NCI-H748 treated with DMSO at 0.1 percent for 48 hours (cell line): ENCODE measurements at places on chromosomes 3 and 15.

- no peak for DNase-seq
These were observed 729.6 kb downstream of the NLGN1 start for GRCh38 chr3:174126990-174127758.

DNA sequence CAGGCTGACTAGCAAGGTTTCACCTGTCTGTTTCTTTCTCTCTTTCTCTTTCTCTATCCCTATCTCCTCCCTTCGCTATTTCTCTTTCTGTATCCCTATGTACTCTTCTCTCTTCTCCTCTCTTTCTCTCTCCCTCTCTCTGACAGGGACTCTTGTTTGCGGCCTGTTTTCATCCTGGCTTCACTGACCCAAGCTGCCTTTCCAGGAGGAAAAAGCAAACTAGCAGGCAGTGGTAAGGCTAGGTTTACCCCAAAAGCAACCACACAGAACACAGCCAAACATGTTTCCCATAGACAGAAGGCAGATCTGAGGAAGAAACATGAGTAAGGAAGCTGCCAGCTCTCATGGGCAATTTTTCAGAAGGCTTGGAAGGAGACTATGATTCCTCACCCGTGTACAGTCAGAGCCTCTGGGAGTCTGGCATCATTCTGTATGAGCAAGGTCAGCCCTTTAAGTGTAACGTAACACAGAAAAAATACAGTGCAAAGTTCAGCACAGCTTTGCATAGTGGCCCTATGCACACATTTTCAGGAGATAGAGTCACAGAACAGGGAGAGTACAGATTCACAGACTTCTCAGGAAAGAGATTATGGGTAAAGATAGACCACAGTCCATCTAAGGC, 61.0 kb downstream of the OCA2 start:
- DNase-seq: no peak

DNA sequence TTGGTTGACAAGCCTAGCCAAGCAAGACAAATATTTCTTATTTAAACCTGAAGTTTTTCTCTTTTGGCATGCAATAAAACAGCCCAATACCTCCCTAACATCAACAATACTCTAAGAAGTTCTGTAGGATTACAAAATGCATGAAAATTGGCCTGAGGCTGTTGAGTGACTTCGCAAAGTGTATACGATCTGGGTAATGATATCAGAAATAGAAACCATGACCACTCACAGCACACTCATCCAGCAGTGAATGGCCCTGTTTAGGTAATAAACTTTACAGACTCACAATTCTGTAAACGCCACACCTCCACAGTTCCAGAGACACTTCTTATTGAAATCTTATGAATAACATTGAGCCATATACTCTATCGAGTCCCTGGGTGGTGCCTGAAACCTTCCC, 83.0 kb upstream of the NAALADL2 start:
- DNase-seq: no peak

GRCh38 chr3:110383356-110383755, 688.3 kb upstream of the NECTIN3 start:
- DNase-seq: no peak

DNA sequence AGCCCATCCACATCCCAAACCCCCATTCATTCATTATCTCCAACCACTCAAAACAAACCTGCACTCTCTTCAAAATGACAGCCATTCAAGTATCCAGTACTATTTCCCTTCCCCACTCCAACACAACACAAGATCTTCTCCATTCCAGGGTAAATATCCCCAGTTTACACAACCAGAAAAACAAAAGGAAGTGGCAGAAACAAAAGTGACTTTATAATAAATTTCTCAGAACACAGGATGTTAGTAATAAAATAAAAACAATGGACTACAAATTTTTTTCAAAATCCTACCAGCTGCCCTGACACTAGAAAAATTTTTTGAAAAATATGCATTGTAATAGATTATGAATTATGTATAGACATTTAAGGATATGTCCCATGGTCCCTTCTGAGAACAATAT, 14.2 kb downstream of the CPA3 start:
- no peak for DNase-seq

DNA sequence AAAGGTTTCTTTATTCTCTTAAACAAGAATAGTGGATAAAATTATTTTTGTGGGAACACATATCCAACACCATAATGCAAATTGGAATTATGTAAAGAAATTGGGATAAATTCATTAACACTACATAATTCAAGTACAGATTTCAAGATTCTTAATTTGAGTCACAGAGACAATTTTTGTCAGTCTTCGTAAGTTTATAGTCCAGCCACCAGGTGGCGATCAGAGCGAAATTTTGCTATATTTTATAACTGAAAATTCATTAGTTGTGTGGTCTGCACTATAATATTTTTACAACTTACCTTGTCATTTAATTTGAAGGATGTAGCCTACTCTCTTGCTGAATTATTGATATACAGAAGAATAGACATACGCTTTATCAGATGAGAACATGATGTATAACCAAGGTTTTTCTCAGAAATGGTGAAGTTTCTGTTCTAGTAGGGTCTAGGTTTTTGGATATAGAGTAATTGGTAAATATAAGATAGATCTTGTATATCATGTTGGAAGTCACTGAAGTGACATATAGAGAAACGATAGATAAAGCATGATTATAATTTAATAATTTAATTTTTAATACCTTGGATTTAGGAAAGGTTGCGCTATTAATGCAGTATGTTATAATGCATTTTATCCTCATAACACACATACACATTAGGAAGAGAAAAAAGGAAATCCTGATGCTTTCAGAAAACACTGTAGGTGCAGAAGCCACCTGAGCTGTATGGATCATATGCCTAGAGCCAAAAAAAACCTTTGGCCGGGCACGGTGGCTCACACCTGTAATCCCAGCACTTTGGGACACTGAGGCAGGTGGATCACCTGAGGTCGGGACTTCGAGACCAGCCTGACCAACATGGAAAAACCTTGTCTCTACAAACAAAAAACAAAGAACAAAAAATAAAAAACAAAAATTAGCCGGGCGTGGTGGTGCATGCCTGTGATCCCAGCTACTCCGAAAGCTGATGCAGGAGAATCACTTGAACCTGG, 31.7 kb downstream of the PLSCR4 start:
- no peak for DNase-seq

GRCh38 chr3:136753326-136753939, 1.3 kb upstream of the STAG1 start:
- no peak for DNase-seq

GRCh38 chr15:89900849-89901248, 7.1 kb upstream of the AP3S2 start:
- no peak for DNase-seq

DNA sequence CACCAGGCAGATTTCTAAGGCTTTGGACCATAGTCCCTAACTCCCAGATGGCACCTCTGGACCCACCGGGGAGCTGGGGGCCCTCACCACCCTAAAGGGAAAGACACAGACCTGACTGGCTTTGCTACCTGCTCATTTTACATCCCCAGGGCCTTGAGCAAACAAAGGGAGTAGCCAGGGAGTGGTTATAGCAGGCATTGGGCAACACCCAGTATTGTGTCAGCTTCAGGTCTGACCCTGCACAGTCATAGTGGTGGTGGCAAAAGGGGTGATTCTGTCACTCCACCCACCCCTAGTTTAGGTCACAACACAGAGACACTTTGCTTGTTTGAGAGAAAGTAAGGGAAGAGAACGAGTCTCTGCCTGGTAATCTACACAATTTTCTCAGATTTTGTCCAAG, 352.5 kb downstream of the DIPK2A start:
- DNase-seq: peak; percentile 4

- no peak for DNase-seq
These were observed 51.4 kb downstream of the SH3BP5 start for GRCh38 chr3:15280853-15281532.

DNA sequence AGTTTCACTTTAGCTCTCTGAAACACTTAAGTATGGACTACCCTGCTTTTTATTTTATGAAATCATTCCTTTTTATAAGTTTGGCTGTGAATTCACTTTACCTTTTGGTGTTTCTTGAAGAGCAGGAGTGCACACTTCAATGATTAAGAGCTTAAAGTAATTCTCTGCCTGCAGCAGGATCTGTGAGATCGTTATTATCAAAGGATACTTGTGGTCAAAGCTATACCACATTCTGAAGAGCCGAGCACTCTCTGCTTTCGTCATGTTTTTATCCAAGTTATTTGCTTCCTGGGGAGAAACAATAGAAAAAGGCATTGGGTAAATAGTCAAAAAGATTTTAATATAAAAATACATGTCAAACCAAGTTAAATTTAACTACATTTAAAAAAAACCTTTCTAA, 243.7 kb downstream of the CHST2 start:
- DNase-seq: no peak

- no peak for DNase-seq
These were observed 58.7 kb downstream of the WNT7A start for GRCh38 chr3:13821126-13821525.

DNA sequence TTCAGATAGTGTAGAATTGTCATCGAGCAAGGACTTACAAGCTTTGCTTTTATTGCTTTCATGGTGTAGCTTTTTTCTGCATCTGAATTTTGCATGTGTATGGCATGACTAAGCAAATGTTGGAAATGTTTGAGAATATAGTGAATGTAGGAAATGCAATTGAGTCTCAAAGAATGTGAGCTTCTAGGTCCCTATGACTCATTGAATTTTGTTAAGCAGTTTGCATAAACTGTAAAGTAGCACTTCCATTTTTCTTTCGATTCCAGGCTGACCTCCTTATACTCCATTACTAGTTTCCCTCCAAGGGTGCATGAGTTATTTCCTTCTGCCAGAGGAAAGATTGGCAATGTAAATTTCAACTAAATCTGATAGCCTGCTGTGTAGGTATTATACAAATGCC, 619.2 kb downstream of the DIPK2A start:
- DNase-seq: no peak

GRCh38 chr3:71902258-71903111, 117.5 kb upstream of the PROK2 start:
- DNase-seq: no peak

DNA sequence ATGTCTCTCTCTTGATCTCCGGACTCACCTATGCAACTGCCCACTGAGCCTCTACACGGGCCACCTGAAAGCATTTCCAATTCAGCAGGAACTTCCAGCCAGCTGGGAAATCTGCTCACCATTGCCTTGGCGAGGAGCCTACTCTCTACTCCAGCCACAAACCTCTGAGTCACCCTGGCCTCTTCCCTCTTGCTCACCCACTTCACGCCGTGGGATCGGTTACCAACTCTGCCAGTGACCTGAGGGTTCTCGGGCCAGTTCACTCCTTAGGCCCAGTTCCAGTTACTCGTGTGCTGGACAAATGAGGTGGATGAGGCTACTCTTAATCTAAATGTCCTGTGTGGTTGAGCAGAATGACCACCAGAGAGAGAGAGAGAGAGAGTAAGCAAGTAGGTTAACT, 70.1 kb downstream of the CEMIP start:
- no peak for DNase-seq

DNA sequence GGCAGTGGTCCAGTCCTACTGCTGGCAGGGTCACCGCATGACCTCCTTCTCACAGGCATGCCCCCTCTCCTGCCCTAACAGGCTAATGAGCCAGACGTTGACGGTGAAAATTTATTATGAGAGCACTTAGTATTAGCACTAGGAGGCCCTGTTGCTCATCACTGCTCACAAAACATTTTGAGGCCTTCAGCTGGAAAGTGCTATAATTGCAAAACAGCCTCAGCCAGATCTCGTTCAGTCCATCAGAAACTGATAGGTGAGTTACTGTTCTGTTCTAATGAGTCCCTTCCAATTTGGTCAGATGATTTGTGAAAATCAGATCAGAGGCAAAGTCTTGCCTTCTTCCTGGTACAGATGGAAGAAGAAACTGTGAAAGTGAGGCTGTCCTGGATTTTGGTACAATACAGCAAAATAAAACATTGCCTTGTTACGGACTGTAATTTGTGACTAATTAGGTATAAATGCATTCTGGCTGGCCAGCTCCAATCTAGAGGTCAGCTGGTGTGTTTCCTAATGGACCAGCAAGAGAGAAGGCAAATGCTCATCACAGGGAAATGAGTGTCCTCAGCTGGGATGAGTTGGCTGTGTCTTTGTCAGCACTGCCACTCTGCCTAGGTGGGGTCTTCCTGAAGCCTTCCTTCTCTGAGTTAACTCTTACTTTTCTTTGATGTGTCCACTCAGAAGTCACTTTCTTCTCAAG, 316.8 kb downstream of the CHST2 start:
- no peak for DNase-seq

DNA sequence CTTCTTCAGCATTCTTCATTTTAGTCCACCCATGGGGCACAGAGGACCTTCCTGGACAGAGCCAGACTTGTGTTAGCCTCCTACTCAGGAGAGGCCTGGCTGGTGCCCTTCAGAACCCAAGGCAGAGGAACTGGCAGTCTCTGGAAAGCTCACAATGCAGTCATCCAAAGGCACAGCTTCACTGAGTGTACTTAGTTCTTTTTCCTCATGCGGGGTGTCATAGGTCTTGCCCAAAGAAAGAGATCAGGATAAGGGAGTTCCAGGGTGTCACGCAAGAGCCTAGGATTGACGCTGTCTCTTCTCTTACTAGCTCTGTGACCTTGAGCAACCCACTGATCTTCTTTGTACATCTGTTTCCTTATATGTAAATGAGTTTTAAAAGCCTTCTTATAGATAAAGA, 58.7 kb downstream of the CD200 start:
- no peak for DNase-seq

DNA sequence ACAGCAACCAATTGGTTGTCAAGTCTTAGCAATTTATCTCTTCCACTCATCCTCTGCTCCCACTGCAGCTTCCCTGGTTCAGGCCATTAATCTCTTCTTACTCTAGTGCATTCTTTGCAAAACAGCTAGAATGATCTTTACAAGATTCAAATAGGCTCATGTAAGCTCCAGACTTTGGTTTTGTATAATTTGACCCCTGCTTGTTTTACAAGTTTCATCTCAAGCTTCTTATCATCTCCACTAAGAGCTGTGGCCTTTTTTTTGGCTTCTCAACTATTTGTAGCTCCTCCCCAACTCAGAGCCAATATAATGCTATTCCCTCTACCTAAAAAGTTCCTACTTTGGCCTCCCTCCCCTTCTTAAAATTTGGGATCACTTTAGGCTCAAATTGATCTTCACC, 121.8 kb downstream of the GOLIM4 start:
- DNase-seq: no peak

- DNase-seq: no peak
These were observed 475 bp downstream of the ERC2 start for GRCh38 chr3:56467801-56468183.

GRCh38 chr3:40120806-40121205, 188.7 kb upstream of the EIF1B start:
- no peak for DNase-seq

DNA sequence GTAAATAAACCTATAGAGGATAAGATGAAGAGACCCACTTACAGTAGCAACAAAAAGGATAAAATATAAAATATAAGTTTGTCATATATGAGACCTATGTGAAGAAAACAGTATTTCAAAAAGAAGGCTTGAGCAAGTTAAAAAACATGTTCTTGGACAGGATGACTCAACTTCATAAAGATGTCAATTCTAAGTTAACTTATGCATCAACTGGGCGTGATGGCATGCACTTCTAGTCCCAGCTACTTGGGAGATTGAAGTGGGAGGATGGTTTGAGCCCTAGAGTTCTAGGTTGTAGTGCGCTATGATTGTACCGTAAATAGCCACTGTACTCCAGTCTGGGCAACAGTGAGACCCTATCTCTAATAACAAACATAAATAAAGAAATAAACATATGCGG, 59.7 kb downstream of the PDCD6IP start:
- no peak for DNase-seq

- no peak for DNase-seq
These were observed 15.1 kb downstream of the SLC6A20 start for GRCh38 chr3:45781271-45781670.
